Activated CD4-positive, alpha-beta T cell treated with anti-CD3 and anti-CD28 coated beads, Interleukin-2, amount 50 U/mL, for 48 hours (primary cell): ENCODE measurements at places on chromosomes 7 and 10.

- no peak for DNase-seq
Observed at GRCh38 chr7:29043576-29043975, 85.4 kb upstream of the TRIL start.

- DNase-seq = no peak
Observed at GRCh38 chr7:110607050-110607857, 483.7 kb upstream of the LRRN3 start.

DNA sequence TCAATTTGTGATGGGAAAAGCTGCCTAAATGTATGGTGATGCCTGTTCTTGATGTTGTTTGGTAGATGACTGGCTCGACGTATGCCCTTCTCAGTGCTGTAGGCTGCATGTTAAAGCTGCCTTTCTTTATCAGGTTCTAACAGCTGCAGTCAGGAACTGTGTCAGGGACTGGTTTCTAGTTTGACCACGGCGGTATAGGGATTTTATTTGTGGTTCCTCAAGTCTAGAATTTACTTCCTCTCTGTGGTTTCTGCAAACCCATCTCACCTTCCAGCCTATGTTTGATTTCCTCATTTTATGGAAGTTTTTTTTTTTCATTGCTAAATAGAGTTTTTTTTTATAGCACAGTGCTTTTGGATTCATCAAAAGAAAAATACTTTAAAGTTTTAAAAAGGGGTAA lies 26.5 kb downstream of the LMTK2 start:
- DNase-seq = peak; percentile 1

DNA sequence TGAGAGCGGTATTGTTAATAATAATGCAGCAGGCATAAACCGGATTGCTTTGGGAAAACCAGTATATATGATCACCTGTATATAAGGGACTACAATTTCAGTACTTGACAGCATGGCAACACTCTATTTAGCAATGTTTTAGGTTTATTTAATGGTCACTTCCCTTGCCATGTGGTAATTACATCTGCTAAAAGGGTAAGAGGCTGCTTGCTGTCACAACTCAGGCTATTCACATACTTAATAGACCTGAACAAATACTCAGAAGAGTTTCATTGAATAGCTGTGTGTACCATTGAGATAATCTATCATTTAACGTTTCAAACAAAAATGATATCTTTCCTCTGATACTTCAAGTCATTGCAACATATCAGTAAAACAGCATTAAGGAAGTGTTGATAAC lies 90.1 kb downstream of the PCDH15 start:
- DNase-seq = no peak

GRCh38 chr7:46960970-46961369 lies 620.9 kb downstream of the TNS3 start:
- DNase-seq = no peak

DNA sequence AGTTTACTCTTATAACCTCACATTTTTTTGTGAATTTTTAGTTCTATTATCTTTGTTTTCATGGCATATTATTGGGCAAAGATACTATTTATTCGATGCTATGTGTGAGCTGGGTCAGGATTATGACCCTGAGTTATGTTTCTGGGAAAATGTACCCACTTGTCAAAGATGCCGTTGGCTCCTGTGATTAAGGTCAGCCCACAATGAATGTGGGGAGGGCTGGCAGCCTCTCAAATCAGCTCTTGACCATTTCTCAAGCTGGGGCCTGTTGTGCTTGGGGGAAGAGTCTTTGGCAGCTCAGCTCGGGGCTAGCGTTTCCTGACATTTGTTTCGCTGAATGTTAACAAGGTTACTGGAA lies 97.5 kb downstream of the TCF7L2 start:
- no peak for DNase-seq

DNA sequence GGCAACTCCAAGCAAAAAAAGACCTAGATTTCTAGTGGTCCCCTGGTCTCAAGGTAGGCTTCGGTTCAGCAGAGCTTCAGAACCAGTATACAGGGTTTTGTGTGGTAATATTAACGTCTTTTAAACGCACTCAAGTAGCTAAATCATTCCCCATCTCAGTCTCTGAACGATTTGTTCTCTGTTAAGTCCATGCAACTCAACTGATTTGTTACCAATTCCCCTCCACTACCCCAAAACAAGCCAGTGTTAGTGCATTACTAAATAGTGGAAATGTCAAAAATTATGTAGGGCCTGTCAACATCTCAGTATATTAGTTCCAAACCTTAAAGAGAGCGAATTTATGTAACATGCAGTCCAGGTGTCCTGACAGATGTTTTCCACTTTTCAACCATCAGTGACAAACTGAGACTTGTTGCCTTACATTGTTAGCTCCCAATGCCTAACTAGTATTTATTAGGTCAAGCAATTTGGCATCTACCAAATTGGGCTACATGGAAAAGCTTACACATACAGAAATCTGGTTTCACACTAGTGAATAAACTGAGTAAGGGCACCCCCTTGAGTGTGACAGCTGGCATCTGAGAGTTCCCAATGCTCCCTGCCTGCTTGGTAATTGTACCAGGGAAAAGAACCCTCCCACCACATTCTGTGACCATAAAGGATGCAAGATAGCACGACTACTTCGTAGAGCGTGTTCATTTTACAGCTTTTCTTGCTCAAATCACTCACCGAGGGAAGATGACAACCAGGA lies 12.2 kb downstream of the HNRNPA2B1 start:
- no peak for DNase-seq

DNA sequence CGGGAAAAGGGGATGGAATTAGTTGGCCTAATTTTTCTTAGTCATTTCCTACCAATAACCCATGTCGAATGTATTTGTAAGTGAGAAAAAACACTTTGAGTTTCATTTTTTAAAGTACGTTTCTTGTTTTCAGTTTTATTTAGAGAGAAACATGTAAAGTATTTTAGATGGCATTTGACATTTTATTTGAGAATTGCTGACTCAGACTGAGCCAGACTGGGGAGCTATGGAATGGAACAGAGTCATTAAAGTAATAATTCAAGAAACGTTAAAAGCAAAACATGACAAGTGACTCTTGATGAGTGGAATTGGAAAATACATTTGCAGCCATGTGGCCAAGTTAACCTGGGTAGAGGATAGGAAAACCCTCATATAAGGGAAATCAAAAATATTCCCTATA lies 286.1 kb upstream of the NPSR1 start:
- no peak for DNase-seq

GRCh38 chr10:47099474-47099873 lies 188.2 kb downstream of the PTPN20 start:
- no peak for DNase-seq

GRCh38 chr10:102408728-102409603 lies 9.6 kb downstream of the PSD start:
- DNase-seq = peak; percentile 84

- DNase-seq = no peak
Observed at GRCh38 chr7:122306320-122307227, 2.0 kb upstream of the FEZF1 start.

- no peak for DNase-seq
Observed at GRCh38 chr7:1386623-1387220, 72.5 kb downstream of the MICALL2 start.

- DNase-seq = no peak
Observed at GRCh38 chr7:105831824-105832535, 44.4 kb downstream of the ATXN7L1 start.

- DNase-seq = no peak
Observed at GRCh38 chr7:112160771-112161150, 45.4 kb downstream of the DOCK4 start.

DNA sequence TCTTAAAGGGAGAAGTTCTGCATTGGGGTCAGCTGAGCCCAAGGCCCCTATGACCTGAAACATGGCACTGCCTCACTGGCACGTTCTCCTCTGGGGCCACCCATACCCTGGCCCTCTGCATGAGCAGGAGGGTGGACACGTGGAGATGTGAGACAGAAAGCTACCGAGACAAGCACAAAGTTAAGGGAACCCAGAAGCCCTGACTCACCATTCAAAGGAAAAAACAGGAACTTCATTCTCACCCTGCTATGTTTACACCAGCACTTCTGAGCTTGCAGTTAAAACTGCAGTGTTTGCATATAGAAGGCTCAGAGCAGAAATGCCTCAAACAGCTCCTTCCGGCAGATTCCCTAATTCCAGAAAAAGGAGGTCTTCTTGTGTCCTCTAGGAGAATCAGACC lies 41.7 kb downstream of the DENND11 start:
- DNase-seq = no peak
